ENCODE measurements at places on chromosomes 3 and 15.

- no peak for DNase-seq
These were observed 33.5 kb downstream of the PCCB start for GRCh38 chr3:136283627-136284026.

GRCh38 chr3:180252683-180253082 lies 215.9 kb upstream of the PEX5L start:
- no peak for DNase-seq

GRCh38 chr3:41502023-41502422 lies 302.7 kb downstream of the CTNNB1 start:
- no peak for DNase-seq

- DNase-seq, result no peak
These were observed 1.4 kb downstream of the TMEM43 start for GRCh38 chr3:14126017-14126886.

DNA sequence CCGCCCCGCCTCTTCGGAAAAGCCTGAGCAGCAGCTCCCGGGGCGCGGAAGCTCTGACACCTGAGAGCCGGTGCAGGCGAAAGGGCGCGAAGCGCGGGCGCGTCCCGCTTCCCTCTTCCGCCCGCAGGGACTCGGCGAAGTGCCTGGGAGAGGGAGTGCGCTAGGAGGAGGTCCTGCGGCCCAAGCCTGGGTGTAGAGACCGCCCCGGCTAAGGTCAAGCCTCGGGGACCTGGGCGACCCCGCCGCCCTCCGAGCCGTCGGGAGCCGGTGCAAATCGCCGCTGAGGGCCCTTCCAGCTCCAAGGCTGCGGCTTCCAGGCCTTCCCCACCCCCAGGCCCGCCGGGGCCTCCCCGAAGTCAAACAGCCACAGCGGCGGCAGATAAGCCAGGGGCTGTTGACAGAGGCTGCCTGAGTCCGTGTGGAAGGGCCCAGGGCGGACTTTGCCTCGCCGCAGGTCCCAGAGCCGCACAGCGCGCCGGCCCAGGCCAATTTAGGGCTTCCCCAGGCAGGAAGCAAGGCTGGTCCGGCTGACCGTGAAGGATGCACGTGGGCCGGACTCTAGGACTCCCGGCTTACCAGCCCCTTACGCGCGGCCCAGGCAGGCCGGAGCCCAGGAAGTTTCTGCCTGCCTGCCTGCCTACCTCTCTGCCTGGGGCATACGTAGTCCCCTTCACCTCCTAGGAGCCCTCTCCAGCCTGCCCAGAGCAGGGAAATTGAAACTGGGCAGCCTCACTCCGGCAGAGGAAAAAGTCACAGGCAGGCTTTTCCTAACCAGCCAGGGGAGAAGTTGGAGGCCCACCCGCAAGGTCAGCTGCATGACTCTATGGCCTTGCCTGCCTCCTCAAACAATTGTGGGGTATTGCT lies 2.3 kb downstream of the ITPKA start:
- DNase-seq, result no peak

DNA sequence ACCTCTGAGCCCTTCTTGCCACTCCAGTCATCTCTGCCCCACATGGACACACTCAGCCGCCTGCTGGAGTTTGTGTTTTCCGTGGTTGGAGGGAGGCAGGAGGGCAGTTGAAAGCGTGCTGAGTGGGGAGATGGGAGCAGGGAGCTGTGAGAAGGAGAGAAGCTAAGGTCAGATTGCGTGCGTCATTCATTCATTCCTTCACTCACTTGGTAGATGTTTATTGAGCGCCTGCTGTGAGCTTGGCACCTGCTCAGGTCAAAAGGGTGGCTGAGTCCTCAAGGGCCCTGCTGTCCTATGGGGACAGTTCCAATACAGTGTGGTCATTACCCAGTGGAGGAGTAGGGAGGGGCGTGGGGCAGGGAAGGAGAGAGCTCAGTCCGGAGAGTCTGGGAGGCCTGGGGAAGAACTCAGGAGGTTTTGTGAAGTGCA lies 23.5 kb downstream of the LIMD1 start:
- DNase-seq, result no peak

GRCh38 chr3:127488141-127488672 lies 102.3 kb downstream of the TPRA1 start:
- no peak for DNase-seq

GRCh38 chr3:13135811-13136321 lies 62.6 kb upstream of the IQSEC1 start:
- DNase-seq, result no peak

GRCh38 chr15:82950746-82951370 lies 1.7 kb downstream of the HOMER2 start:
- DNase-seq, result no peak

- DNase-seq, result no peak
These were observed 30.2 kb downstream of the OCA2 start for GRCh38 chr15:28068930-28069329.

DNA sequence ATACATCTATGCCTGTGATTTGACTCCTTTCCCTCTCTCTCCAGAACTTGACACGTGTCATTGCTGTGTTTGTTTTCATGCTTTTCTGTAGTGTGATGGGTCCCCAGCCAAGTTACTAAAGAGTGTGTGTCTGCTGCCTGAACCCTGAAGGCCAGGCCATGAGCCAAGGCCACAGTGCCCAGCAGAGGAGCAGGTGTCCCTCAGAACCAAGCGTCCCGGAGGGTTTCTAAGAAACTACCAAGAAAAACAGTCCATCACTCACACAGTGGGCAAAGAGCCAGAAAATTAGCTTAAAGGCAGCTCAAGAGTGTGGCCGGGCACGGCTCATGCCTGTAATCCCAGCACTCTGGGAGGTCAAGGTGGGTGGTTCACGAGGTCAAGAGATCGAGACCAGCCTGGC lies 35.2 kb downstream of the FBXO45 start:
- DNase-seq, result no peak

- DNase-seq, result peak; percentile 67
These were observed 7.0 kb upstream of the TM4SF18 start for GRCh38 chr3:149340310-149340933.

DNA sequence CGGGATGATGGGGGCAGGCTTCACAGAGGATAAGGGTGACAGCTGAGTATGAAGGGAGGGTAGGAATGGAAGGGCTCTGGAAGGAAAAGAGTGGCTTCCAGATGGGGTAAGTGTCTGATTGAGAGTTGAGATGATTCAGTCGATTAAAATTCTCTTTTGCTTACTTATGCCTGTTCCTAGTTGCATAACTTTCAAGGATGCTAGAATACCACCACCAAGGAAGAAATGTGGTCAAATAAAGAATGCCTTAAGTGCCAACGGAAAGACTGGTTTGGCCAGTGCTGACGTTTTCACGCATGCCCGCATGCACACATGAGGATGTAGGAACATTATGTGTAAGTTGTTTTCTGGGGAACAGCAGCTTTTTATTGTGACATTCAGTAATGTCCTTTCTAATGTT lies 263.4 kb upstream of the WNT5A start:
- peak; percentile 75 for DNase-seq

- no peak for DNase-seq
These were observed 8.2 kb downstream of the AP3S2 start for GRCh38 chr15:89885611-89886010.

- DNase-seq, result peak; percentile 35
These were observed 72.3 kb downstream of the TAMM41 start for GRCh38 chr3:11774296-11774877.

DNA sequence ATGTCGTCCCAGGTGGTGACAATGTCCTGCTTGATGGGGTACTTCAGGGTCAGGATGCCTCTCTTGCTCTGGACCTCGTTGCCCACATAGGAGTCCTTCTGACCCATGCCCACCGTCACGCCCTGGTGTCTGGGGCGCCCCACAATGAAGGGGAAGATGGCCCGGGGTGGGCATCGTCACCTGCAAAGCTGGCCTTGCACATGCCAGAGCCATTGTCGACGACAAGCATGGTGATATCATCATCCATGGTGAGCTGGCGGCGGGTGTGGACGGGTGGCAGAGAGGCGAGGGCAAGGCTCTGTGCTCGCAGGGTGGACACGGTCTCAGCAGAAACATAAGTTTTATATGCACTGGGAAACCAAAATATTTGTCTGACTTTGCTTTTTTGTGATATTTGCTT lies 163.1 kb downstream of the WDR76 start:
- DNase-seq, result no peak

DNA sequence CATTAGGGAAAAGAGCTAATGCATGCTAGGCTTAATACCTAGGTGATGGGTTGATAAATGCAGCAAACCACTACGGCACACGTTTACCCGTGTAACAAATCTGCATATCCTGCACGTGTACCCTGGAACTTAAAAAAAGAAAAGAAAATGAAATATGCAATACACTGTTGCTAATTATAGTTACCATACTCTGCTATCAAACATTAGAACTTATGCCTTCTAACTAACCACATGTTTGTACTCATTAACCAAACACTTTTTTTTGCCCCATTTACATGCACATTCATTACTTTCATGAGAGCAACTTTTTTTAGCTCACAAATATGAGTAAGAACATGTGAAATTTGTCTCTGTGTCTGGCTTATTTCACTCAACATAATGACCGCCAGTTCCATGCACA lies 253.1 kb downstream of the CGGBP1 start:
- DNase-seq, result no peak

GRCh38 chr3:53222183-53222901 lies 33.5 kb downstream of the TKT start:
- no peak for DNase-seq

- peak; percentile 60 for DNase-seq
These were observed 49.5 kb downstream of the CYP11A1 start for GRCh38 chr15:74317820-74318375.

GRCh38 chr3:86985181-86985826 lies 5.6 kb downstream of the VGLL3 start:
- DNase-seq, result no peak
